Left ventricle myocardium superior (tissue), 1 donor: ENCODE measurements at places on chromosomes 5 and 9. TPM values are rescaled to one million over a fixed set of nuclear protein-coding genes. Genes with fewer than 3 reads are reported as not detected.

Gene NEUROG1
- total RNA-seq: not detected

Gene NR5A1
- total RNA-seq: not detected

Gene SPATA31A3
- not detected for total RNA-seq

Gene ZNF462
- total RNA-seq: 23.0 TPM

Gene LHX3
- total RNA-seq: not detected

Gene DOLK
- 8.0 TPM for total RNA-seq

Gene MARVELD2
- 1.8 TPM for total RNA-seq

Gene LCN15
- total RNA-seq: 0.59 TPM

Gene ABO
- total RNA-seq: 1.7 TPM

Gene IL33
- 16.8 TPM for total RNA-seq

Gene SPOCK1
- 14.7 TPM for total RNA-seq

Gene FOXI1
- total RNA-seq: not detected

Gene TMEM267
- 4.9 TPM for total RNA-seq

Gene SAXO1
- not detected for total RNA-seq

Gene PHF2
- 32.0 TPM for total RNA-seq

Gene PCSK5
- total RNA-seq: 4.1 TPM

Gene DBH
- not detected for total RNA-seq

Gene ADAMTS16
- total RNA-seq: not detected

Gene BARX1
- not detected for total RNA-seq

Gene PDE8B
- 0.69 TPM for total RNA-seq

Gene PRSS3
- total RNA-seq: not detected

Gene SPINK13
- total RNA-seq: not detected

Gene COL23A1
- 20.4 TPM for total RNA-seq

Gene NOL6
- 12.7 TPM for total RNA-seq

Gene NSUN2
- total RNA-seq: 33.5 TPM

Gene FCHO2
- 20.1 TPM for total RNA-seq

Gene EGR1
- 6.4 TPM for total RNA-seq

Gene RBM18
- 41.8 TPM for total RNA-seq

Gene CREBRF
- total RNA-seq: 28.3 TPM
